ENCODE measurements at places on chromosomes 7 and 10. TPM values are rescaled to one million over a fixed set of nuclear protein-coding genes. Genes with fewer than 3 reads are reported as not detected.

The GPR85 gene
- total RNA-seq, result 9.2 TPM

The CCT6A gene
- total RNA-seq, result 168 TPM

The CTAGE15 gene
- total RNA-seq, result 0.17 TPM

The ZNF853 gene
- total RNA-seq, result 0.66 TPM

The FRAT1 gene
- 2.8 TPM for total RNA-seq

The ZNF727 gene
- 6.4 TPM for total RNA-seq

The PPP1R3C gene
- 94.5 TPM for total RNA-seq

The CLDN3 gene
- not detected for total RNA-seq

The CYP2C19 gene
- not detected for total RNA-seq

The FAM25G gene
- total RNA-seq, result not detected

The C7orf33 gene
- not detected for total RNA-seq

The PPP1R17 gene
- not detected for total RNA-seq

The C10orf67 gene
- under 0.01 TPM for total RNA-seq

The MACC1 gene
- total RNA-seq, result 0.26 TPM
